Stimulated activated CD4-positive, alpha-beta T cell treated with anti-CD3 and anti-CD28 coated beads, Interleukin-4, amount 100 ng/mL, for 1 hour (primary cell): ENCODE measurements at places on chromosomes 6 and 20.

DNA sequence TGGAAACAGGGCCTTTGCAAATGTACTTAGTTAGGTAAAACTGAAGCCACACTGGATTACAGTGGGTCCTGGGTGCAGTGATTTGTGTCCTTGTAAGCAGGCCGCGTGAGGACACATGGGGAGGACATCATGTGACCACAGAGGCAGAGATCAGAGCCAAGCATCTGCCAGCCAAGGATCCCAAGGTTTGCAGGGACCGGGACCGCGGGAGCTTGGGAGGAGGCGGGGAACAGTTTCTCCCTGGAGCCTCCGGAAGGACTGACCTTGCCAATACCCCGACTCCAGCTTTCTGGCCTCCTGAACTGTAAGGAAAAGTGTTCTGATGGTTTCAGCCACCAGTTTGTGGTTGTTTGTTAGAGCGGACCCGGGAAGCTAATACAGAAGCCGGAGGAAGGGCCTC is 500.9 kb downstream of the PREX1 start:
- DNase-seq = no peak

DNA sequence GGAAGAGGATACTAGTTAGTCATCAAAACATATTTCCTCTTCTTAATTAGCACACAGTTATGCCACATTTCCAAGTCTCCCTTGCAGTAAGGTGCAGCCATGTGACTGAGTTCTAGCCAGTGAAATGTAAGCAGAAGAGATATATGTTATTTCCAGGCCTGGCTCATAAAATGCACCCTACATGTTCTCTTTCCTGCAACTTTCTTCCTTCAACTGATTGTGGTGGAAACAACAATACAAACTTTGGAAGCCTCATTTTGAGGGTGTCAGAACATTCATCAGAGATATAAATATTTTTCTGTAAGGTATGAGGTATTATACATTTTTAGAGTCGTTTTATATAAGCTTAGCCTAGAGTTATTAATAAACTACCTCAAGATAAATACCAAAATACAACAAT is 110.9 kb upstream of the PDE7B start:
- no peak for DNase-seq

- DNase-seq = no peak
These were observed 39.8 kb upstream of the CST7 start for GRCh38 chr20:24909086-24909780.

- no peak for DNase-seq
These were observed 44.6 kb downstream of the NKX2-4 start for GRCh38 chr20:21352703-21353102.

GRCh38 chr6:144219056-144219685 is 66.0 kb upstream of the UTRN start:
- no peak for DNase-seq

GRCh38 chr6:165986311-165986913 is 181.2 kb downstream of the TBXT start:
- DNase-seq = no peak
